H7 (cell line): ENCODE measurements at places on chromosomes 7 and 10. TPM values are rescaled to one million over a fixed set of nuclear protein-coding genes. Genes with fewer than 3 reads are reported as not detected.

GRCh38 chr10:101896225-101896877, 52.8 kb upstream of the KCNIP2 start:
- DNase-seq, result no peak

DNA sequence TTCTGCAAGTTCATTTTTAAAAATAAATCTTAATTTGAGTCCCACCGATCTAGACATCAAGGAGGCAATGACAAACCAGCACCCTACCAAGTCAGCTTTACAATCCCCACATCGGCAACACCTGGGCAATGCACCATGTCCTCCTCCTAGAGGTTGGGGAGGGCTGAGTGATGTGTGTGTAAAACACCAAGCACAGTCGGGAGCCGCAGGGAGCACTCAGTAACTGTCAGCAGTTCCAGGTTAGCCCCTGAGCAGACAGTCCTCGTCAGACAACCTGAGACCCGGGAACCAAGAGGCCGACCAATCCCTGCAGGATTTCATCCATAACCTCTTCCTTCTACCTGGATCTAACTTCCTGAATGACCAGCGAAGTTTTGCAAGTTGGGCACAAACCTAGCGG, 15.9 kb upstream of the C10orf120 start:
- DNase-seq, result no peak

GRCh38 chr10:85950921-85951320, 415.7 kb downstream of the GRID1 start:
- no peak for DNase-seq

- no peak for DNase-seq
These were observed 26.7 kb downstream of the SH3PXD2A start for GRCh38 chr10:103828587-103829197.

- DNase-seq, result no peak
These were observed 123.5 kb downstream of the KMT2C start for GRCh38 chr7:152312316-152312715.

- no peak for DNase-seq
These were observed 13.3 kb downstream of the ZNF655 start for GRCh38 chr7:99571768-99572167.

DNA sequence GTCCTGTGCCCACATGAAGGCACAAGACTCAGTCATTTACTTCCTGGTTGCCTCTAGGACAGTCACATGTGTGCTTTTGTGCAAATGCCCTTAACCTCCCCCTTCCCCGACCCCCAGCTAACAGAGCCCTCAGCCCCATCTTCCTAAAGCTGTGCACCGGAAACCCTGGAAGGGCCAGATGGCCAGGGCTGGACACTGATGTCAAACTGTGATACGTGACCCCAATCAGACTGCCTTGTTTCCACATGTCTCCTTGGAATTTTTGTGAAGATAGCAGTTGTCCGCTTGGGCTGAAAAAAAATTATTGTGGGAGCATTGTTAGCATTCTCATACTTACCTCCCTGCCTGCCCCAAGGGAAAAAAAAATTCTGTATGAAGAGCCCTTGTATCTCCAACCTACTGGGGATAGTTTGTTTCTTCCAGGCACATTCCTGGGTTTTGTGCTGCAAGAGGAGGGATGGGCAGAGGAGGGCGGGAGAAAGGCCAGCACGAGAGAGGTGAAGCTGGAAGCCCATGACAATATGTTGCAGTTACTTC, 17.0 kb upstream of the ADAM12 start:
- no peak for DNase-seq

GRCh38 chr10:114094795-114095194, 51.1 kb downstream of the ADRB1 start:
- DNase-seq, result no peak

GRCh38 chr7:128164955-128165670, 76.0 kb upstream of the LEP start:
- DNase-seq, result no peak

DNA sequence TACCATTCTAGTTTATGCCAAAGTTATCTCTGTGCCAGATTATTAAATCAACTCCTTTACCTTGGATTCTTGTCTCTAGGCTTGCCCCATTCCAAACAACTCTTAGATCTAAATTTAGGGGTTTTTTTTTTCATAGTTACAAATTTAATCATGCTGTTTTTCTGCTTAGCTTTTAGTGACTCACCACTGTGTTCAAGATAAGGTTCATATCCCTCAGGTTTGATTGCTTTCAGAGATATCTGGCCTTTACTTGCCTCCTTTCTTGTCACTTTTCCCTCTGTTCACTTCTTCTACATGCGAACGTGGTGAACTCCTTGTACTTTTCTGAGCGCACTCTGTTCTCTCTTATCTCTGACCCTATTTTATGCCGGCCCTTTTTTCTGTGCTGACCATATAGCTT, 78.2 kb downstream of the VPS50 start:
- DNase-seq, result no peak

DNA sequence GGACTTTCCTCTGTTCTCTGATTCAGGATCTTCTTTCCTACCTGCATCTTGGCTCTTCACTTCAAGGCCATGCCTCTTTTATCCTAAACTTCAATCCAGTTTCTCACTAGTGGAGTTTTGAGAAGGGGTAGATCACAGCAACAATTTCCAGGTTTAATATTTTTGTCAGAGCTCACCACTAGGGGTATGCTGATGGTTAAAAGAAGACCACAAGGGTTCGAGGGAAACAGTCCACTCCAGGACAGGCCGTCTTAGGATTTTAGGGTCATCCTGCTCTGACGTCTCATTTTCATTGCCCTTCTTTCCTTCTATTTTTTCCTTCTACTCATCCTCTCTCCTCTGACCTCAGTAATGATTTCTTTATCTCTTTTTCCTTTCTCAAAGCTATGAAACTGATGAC, 11.3 kb downstream of the STAG3 start:
- DNase-seq, result no peak

- peak; percentile 67 for DNase-seq
These were observed at the start of gene CH25H for GRCh38 chr10:89207181-89207800. Gene CH25H, minus strand, starts transcription at chr10:89207317. Its CDS starts 25 bp downstream, at chr10:89207292.

- DNase-seq, result no peak
These were observed 577.9 kb downstream of the IPMK start for GRCh38 chr10:57689596-57690297.

DNA sequence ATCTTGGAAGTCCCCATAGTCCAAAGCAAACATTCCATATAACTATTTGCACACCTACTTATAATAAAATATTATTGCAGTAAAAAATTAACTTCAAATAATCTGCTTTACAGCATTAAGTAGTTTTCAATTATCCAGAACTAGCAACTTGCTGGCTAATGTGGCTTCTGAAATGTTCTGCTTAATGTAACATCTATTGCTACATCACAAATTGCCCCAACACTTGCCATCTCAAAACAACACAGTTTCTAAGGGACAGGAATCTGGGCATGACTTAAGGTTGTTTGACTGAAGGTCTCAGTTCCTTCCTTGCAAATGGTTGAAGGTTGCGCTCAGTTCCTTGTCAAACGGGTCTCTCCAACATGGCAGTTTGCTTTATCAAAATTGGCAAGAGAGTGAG, 378.5 kb upstream of the SEMA3C start:
- no peak for DNase-seq

DNA sequence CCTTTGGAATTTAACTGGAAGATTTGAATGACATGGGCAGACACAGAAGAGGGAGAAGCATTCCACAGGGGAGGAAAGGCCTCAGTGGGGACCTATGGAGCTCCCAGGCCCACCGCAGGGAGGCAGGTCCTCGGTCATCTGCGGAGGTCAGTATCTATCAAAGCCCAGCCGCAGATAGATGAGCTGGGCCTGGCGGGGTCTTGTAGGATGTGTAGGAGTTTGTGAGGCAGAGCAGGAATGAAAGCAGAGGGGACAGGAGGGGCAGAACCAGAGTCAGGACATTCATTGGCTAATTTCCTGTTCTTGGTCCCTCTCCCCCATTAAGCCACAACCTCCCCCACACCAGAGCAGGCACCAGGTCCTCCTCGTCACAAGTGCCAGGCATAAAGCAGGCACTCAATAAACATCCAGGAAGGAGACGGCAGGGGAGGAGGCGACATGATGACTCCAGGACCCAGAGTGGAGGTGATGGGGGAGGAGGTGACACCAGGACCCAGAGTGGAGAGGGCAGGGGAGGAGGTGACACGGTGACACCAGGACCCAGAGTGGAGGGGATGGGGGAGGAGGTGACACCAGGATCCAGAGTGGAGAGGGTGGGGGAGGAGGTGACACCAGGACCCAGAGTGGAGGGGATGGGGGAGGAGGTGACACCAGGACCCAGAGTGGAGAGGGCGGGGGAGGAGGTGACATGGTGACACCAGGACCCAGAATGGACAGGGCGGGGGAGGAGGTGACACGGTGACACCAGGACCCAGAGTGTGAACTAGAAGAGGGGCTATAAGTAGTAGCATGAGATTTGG, 83.7 kb upstream of the PDGFA start:
- DNase-seq, result no peak

DNA sequence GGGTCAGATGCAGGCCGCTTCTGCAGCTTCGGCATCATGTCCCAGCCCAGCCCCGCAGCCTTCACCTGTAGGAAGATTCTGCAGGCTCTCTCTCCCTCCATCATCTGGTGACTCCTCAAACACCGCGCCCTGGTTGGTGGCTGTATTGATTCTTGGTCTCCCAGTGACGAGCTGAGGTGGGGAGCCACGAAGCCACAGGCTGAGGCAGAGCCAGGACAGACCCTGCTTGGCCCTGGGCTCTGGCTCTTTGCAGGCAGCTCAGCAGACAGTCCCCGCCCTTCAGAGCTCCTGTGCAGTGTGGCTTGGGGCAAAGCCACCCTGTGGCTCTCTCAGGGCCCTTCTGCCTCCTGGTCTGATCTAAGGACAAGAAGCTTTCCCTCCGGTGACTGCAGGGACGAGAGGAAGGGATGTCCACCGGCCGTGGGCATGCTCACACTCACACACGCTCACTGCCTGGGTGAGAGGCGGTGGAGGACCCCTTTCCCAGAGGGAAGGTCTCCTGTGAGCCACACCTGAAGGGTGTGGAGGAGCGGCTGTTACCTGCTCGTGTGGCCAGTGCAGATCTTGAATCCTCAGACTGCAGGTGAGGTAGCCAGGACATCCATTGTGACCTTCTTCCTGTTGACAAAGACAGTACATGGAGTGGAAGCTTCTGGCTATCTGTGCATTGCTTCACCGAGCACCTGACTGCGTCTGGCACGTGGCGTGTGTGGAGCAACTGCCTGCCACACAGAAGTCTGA, 79.6 kb downstream of the INPP5A start:
- DNase-seq, result no peak

DNA sequence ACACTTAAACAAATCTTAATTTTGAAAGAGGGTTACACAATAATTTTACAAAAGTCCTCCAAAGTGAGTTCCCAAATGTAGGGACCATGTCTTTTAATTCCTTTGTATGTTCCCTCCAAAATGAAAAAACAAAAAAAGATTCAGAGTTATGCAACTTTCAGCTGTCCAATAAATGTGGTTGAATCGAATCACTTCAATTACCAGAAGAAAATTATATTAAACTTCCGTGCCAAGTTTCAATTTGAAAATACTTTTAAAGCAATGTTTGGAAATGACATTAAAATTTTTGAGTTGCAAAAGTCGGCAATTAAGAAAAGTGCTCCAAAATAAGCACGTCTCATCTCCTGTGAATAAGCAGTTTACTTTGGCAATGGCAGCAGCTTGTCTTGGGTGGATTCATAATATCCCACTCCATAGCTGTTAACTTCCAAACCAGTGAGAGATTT, 60.3 kb upstream of the C1GALT1 start:
- DNase-seq, result no peak

- peak; percentile 56 for DNase-seq
These were observed 697 bp upstream of the SNX13 start for GRCh38 chr7:17940951-17941431.

DNA sequence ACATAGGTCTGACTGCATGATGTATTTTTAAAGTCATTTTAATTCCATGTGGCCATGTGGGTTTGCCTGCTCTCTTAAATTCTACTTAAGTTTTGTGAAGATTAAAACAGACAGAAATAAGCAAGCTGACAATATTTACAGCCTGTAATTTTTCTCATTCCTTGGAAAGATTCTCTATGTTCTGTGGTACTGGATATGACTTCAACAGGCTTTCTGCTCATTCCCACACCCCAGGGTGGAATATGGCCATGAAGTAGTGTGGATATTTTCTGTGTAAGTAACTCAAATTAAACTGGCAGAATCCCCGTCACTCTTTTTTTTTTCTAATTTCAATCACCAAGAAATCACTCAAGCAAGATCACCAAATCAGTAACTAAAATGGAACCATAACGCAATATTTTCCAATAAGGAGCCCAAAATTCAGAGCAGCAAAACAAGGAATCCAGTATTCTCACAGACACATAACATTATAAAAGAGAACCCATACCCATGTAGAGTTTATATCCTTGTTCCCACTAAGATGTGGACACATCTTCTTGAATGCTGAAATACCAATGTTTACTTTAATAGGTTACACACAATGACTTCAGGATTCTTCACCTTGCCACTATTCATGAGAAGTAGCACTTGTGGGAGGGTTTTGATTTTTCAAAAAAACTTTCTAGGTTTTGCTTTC, 5.7 kb downstream of the HOXA5 start:
- no peak for DNase-seq

GRCh38 chr7:2761801-2762497, 73.9 kb downstream of the AMZ1 start:
- no peak for DNase-seq

DNA sequence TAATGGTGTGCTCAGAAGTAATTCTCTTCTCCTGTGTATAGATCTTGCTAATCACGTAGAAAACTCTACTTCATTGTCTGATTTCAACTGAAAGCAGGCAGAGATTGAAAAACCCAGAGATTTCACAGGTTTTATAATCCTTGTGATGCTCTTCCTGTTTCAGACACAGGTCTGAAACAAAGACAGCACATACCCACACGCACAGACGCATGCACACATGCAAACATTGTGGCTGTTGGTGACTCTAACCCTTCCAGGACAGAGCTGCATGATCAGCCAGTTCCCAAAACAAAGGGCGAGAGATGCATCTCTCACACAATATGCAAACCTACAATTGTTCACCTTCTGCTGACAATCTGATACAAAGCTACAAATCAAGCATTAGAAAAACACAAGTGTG, 11.1 kb upstream of the TFEC start:
- no peak for DNase-seq

- no peak for DNase-seq
These were observed 75.1 kb downstream of the CRPPA start for GRCh38 chr7:16345979-16346958.

DNA sequence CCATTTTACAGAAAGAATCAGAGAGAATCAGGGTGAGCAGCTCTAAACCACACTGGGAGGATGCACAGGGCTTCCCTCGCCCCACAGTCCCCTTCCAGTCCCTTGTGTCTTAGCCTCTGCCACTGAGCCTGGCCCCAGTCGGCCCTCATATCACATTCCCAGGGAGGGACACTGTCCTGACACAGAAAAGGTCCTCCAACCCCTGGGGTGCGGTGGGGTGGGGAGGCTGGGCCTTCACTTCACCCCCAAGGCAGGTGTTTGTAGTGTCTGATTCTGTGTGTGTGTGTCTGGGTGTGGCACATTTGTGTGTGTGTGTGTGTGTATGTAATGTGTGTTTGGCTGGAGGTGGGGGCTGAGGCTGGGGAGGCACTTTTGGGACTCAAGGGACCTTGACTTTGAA, 1.8 kb upstream of the KCP start:
- no peak for DNase-seq

GPR141 gene
- total RNA-seq, result not detected in 2 replicates

CYP26C1 gene
- 0.26 and 0.28 TPM in 2 replicates for total RNA-seq

ASIC3 gene
- 1.4 and 1.6 TPM in 2 replicates for total RNA-seq

DENND2A gene
- total RNA-seq, result 10.1 and 11.9 TPM in 2 replicates

TUBAL3 gene
- 0.11 TPM in 1 of 2 replicates, not detected in the other for total RNA-seq

CHN2 gene
- total RNA-seq, result 3.1 and 4.2 TPM in 2 replicates

COBL gene
- 4.2 and 4.6 TPM in 2 replicates for total RNA-seq
